ENCODE measurements at places on chromosomes 7 and 10.

DNA sequence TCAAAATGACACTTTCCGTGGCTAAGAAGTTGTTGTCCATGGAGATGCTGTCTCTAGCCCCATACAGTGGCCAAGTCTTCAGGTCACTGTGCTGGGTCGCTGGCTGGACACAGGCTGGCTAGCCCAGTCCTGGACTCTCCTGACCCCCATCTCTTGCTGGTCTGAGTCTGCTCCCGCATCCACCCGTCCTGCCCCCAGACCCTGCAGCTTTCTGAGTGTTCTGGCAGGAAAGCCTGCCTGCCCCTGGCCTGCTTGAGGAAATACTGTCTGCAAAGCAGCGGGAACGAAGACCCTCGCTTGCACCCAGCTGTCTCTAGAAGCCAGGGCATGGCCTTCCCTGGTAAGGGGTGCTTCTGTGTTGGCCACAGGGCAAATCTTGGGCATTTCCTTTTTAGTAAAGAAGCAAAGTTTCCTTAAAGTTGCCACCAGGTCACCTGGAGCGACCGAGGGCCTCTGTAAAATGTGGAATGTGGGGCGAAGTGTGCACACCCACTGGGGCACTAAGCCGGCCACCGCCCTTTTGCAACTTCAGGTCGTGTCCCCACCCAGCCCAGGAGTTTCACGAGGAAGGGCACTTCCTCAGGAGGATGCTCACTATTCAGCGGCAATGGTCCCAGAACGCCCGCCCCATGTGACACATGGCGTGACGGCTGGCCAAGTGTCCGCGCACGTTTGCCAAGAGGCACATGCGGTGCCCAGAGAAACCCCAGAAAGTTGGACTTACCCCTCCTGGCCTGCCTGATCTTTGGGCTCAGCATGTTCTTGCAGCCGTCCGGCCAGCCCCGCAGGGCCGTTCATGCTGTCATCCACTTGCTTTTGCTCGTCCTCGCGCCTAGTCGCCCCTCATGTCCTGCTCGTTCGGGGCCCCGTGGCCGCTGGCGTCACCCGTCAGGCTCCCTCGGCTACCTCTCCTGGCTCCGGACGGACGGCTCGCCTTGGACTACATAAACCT, 558 bp downstream of the ARHGAP22 start:
- DNase-seq = no peak

- no peak for DNase-seq
These were observed 1.3 kb upstream of the EBF3 start for GRCh38 chr10:129965425-129965808.

GRCh38 chr10:110174816-110175215, 32.6 kb upstream of the MXI1 start:
- DNase-seq = no peak

GRCh38 chr10:70117646-70118045, 15.0 kb downstream of the AIFM2 start:
- DNase-seq = no peak

DNA sequence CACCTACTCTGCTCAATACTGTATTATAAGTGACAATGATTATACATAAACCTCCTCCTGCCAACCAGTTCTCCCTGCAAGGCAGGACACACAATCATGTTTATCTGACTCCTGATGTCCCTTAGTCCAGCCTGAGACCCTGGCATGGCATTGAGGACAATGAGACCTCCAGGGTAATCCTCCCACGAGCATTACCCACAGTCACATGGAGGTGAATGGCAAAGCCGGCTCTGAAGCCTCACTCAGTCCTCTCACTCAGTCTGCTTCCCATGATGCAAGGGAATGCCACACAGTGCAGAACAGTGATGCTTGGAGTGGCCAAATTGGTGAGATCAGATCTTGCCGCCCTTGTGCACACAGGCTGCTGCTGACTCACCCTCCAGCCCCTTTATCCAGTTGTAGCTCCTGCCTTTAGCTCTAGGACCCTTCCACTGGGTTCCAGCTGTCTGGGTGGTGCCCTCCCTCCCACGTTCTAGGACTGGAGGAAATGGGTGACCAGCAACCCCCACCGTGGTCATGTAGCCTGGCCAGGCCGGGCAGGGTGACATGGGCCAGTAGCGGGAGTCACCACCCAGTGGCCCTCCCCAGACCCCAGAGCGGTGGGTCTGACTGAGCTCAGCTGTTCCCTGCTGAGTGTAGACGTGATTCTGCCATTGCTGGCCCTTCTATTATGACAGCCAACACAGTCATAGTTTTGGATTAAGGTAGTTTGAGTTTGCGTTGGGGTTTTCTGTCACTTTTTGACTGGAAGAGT, 5.5 kb upstream of the ADCY1 start:
- no peak for DNase-seq

DNA sequence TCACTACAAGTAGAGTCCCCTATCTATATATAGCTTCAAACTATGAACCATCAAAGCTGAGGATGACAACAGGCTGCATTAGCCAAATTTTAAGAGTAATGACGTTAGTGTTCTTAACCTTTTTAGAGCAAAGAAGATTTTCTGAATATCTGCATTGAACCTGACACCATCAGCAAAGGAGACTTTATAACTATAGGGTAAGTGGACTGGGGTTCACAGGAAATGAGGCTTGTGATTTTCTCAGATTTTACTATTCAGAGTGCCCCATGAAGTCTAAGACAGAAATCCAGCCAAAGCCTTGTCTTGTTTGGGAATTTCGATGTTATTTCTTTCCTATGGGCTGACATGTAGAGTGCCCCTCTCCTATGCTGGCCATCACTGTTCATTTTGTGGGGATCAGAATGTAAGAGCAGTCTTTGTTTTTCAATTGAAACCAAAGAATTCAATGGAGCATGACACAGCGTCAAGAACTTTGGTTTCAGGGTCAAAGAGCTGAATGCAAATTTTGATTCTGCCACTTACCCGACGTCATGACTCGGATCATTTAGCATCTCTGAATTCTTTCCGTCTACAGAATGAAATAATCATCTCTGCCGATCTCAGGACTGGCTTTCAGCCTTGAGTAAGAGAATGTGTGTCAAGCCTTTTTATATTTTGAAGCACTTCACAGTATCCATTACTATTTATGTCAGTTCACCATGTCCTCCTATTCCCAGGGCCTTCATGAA, 52.7 kb downstream of the DENND11 start:
- DNase-seq = no peak

Measured in SW480 (cell line).